ENCODE measurements at places on chromosomes 5 and 9.

DNA sequence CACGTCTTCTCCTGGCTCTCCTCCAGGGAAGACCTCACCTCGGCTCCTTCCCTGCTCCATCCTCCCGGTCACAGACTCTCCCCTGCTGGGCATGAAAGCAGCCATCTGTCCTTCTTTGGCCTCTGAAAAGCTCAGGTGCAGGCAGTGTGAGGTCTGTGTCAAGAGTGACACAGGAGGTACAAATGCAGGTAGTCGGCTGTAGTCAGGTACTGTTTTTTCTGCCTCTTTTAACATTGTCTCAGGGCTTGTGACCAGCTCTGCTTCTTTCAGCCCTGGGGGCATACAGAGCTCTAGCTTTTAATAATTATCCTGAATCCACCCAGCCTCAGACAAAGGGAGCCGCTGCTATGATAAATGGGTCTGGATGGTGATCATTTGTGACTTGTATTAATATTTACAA, 46.4 kb downstream of the C5orf15 start:
- no peak for DNase-seq

DNA sequence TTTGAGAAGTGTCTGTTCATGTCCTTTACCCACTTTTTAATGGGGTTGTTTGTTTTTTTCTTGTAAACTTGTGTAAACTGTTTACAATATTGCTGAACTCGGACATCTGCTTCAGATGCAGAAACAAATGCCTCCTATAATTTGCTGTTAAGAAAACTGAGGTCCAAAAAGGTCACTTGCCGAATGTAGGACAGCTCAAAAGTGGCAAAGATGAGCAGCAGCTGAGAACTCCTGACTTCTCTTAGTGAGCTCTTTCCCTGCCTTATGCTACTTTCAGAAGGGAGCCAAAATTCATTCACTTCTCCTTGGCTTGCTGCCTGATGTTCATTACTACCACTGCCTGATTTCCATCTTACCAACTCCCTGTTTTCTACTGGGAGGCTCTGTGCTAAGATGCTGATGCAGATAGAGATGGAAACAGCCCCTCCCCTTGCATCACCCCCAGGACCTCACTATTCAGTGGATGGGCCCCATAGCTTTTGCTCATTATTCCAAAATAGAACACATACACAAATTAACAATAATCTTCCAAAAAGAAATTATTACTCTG, 60.1 kb downstream of the SEMA6A start:
- DNase-seq = no peak

GRCh38 chr5:39164529-39165402, 54.6 kb downstream of the FYB1 start:
- no peak for DNase-seq

- no peak for DNase-seq
Observed at GRCh38 chr9:122900791-122901190, 4.4 kb downstream of the RC3H2 start.

GRCh38 chr9:69469136-69469535, 144.1 kb downstream of the ENTREP1 start:
- DNase-seq = no peak

DNA sequence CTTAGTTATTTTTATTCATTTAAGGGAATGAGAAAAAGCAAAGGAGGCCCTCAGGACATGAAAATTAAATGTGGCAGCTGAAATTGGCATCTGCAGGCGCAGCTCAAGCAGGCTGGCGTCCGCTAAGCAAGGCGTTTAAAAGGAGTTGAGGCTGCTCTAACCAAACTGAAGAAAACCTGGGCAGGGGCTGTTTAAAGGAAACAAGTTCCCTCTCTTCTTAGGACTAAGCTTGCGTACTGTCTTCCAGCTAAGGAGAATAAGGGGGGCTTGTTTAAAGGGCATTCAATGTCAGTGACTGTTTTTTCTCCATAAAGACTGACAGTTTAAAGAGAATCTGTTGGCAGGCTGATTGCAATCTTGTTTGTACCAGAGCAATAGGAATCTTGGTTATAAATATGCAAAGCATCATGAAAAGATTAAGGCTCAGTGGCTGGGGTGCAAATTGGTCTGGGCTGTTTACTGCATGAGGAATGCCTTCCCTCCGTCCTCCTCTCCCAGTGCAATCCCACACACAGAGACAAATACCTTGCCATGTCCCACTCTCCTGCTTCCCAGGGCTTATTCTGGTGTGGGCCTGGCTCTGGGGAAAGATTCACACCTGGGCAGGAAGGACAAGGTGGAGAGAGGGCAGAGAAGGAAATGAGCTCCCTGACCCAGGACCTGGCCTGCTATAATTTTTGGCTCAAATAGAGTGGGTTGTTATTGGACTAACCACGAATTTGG, 85.9 kb upstream of the LIFR start:
- no peak for DNase-seq

- DNase-seq = no peak
Observed at GRCh38 chr5:82257247-82257646, 20.9 kb downstream of the RPS23 start.

- DNase-seq = no peak
Observed at GRCh38 chr5:79135790-79136553, 24.4 kb downstream of the BHMT start.

- DNase-seq = no peak
Observed at GRCh38 chr9:127232833-127233549, 31.6 kb upstream of the GARNL3 start.

DNA sequence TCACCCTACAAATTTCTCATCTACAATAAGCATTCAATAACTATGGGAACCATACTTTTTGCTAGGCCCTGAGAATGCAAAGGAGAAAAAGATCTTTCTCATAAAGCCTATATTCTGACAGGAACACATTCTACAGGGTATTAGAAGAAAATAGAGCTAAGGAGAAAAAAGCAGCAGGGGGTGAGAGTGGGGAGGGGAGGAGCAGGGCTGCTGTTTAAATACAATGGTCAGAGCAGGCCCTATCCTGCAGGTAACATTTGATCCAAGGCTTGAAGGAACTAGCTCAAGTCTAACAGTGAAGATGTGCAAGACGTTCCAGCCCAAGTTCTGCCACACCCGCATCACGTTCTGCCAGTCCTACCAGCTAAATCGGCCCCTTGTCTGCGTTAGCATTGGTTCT, 89.7 kb downstream of the ELAVL2 start:
- DNase-seq = no peak

GRCh38 chr9:95283673-95284072, 33.8 kb downstream of the FANCC start:
- no peak for DNase-seq

GRCh38 chr9:114906922-114907571, 23.3 kb downstream of the TNFSF8 start:
- DNase-seq = no peak

DNA sequence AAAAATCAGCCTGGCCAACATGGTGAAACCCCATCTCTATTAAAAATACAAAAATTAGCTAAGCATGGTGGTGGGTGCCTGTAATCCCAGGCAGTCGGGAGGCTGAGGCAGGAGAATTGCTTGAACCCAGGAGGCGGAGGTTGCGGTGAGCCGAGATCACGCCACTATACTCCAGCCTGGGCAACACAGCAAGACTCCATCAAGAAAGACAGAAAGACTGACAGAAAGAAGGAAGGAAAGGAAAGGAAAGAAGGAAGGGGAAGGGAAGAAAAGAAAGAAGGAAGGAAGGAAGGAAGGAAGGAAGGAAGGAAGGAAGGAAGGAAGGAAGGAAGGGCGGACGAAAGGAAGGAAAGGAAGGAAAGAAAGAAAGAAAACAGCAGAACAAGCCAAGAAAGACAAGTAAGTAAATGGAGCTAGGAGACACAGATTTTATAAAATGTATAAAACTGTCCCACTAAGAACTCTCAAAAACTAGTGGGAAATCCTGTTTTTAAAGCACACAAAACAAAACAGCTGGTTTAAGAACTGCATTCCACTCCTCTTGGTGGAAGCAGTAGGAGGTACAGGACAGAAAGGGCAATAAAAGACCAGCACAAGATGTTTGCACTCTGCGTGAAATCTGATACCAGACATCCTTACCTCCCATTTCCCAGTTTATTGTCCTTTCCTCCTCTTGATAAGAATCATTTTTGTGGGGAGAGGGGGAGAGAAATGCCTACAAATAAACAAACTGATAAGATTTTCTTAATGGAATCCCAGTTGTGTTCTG, 46.7 kb downstream of the MYO10 start:
- no peak for DNase-seq

- no peak for DNase-seq
Observed at GRCh38 chr9:129988607-129989361, 54.2 kb downstream of the FNBP1 start.

- DNase-seq = no peak
Observed at GRCh38 chr9:109534151-109534550, 36.0 kb upstream of the PTPN3 start.

- no peak for DNase-seq
Observed at GRCh38 chr9:69323861-69324260, 1.2 kb upstream of the ENTREP1 start.

GRCh38 chr9:108869092-108869725, 7.1 kb downstream of the ACTL7A start:
- no peak for DNase-seq

DNA sequence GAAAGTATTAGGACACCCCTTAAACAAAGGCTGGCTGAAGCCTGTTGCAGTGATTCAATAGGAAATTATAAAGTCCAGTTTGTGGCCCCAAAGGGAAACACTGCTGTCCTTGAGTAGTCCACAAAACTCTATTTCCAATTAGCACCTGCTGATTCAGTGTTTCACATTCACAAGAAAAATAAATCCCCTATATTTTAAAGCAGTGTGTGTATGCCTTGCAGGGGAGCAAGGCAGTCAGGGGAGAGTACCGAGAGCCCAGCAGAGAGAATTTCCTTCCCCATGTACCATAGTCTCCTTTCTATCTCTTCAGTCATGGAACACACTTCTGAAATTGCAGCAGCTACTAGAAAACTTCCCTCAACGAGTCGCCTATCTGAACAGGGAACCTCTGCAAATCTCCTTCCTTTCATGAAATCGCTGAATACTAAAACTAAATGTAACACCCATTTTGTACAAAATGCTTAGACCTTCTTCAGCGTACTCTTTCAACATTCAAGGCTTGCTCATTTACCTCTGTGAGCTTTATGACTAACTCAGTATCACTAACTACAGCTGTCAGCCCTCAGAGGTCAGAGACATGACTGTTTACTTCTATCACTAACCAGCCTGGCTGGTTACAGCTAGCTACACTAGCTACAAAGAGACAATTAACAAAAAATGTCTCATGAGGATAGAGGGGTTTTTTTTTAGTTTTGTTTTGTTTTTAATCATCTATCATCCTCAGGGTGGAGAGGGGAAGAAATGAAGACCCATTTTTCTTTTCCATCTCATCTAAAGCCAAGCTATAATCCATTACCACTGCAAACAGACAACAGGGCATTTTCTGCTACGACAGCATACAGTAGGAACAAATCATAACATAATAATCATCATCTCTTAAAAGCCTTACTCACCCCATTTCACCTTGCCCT, 188.7 kb downstream of the EBF1 start:
- no peak for DNase-seq

DNA sequence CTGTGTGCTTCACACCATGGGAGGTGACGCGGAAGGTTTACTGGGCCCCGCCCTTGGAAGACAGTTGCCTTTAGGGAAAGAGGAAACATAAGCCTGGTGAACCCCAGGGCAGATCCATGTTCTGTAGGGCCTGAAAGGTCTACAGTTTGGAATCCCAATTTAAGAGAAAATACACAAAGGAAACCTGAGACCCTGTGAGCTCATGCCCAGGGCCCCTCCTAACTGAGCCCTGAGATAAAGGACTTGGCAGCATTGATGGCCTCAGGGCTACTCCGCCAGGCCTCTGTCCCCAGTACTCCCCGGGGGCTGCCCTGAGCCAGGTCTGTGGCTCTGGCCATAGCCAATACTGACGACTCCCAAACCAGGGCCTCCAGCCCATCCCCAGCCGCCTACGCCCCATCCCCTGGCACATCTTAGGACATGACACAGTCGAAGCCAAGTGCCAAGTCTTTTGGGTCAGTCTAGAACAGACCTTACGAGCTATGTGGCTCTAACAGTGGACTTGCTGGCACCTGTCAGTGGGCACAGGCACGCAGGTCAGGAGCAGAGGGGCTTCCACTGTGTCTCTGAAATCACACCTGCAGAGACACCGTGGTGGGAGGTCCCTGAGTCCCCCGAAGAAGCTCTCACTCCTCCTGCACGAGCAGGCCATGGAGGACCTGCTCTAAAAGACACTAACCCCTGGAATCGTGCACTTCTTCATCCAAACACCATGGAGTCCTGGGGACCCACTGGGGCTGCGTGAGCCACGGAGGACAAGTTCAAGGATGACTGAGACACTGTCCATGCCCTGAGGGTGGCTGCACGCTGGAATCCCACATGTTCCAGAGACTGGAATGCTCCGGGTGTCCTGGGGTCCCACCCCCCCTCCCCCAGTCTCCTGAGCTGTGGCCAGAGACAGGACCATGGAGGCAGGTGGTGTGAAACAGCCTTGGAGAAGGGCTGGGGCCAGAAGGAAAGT, 40.3 kb upstream of the BARHL1 start:
- no peak for DNase-seq

DNA sequence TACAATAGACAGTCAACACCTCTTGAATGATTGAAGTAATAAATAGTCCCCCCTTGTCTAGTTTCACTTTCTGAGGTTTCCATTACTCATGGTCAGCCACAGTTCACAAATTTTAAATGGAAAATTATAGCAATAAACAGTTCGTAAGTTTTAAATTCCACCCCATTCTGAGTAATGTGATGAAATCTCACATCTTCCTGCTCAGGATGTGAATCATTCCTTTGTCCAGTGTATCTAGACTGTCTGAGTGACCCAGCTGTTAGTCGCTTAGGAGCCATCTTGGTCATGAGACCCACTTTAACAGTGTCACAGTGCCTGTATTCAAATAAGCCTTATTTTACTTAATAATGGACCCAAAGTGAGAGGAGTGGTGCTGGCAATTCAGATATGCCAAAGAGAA, 311.6 kb upstream of the PRR16 start:
- DNase-seq = no peak

GRCh38 chr5:159844267-159845121, 71.8 kb upstream of the ADRA1B start:
- DNase-seq = no peak

DNA sequence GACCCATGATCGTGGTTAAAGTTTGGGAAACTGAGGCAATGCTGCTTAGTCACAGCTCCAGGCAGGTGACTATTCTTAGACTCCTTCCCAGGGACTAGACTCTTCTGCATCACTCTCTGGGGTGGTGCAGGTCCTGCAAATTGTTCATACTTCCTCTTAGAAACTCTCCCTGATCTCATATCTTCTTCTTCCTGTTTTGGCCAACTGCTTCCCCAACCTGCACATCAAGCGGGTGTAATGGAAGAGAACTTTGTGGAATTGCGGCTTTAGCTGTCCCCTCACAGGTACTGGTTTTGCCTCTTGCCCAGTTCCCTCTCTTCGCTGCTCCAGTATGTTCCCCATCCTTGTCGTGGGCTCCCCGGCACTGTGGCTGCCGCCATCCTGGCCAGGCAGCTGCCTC, 111.5 kb upstream of the CTSL start:
- DNase-seq = no peak

DNA sequence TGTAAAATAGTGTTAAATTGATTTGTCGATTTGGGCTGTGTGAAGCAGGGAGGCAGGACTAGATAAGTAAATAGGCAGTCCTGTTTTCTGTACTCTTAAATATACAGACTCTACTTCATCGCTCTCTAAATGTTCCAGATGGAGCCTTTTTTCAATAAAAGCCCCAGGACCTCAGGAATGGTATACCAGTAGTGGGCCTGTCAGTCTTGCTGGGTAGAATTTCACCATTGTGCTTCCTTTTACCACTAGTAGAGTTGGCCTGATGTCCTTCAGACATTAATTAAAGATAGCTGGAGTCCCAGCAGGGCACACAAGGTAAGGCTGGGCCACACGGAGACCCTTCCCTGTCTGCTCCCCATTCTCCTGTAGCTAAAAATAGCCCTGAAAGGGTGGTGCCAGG, 6.0 kb downstream of the SNX18 start:
- no peak for DNase-seq

GRCh38 chr9:22175972-22176545, 167.0 kb upstream of the CDKN2B start:
- no peak for DNase-seq

Data from stimulated activated CD8-positive, alpha-beta memory T cell treated with anti-CD3 and anti-CD28 coated beads, Interleukin-7, amount 100 ng/mL, for 1 hour (primary cell).